ENCODE measurements at places on chromosomes 5 and 9.

GRCh38 chr9:94692601-94693000, 33.9 kb upstream of the AOPEP start:
- no peak for DNase-seq

GRCh38 chr5:39076757-39077728, 2.8 kb upstream of the RICTOR start:
- DNase-seq: peak; percentile 54

DNA sequence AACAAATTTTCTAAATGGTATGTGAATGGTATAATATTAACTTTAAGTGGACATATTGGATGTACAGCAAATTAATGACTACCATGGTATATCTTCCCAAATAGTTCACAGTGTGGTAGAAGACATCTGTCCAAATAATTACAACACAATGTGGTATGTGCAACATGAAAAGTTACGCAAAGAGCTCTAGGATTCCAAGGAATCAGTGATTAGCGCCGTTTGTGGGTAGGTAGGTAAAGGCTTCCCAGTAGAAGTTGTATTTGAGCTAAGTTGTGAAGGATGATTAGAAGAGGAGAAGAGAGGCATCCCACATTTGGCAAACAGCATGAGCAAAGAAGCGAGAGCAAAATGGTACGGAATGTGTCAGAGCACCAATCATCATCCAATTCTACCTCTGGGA, 14.3 kb upstream of the KLF9 start:
- DNase-seq: no peak

DNA sequence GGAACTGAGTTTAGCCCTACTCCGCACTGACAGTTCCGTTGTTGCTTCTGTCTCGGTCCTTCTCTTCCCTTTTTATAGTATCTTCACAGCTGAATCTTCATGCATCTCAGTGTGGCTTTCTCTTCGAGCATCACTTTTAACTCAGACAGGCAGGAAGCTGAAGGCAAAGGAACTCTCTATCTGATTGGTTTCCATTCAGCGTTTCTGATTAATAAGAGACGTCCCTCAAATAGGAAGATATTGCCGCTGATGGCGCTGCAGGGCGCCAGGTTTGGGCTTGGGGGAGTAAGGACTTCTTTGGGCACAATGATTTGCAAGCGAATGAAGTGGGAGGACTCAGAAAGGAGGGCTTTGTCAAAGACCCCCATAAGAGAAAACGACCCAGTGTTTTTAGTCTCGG, at the start of gene CDH9:
TSS of gene CDH9 (minus strand) at position 111 of the 400 bp plus-strand sequence. CDS start 50,253 bp downstream, outside the sequence.
- no peak for DNase-seq

DNA sequence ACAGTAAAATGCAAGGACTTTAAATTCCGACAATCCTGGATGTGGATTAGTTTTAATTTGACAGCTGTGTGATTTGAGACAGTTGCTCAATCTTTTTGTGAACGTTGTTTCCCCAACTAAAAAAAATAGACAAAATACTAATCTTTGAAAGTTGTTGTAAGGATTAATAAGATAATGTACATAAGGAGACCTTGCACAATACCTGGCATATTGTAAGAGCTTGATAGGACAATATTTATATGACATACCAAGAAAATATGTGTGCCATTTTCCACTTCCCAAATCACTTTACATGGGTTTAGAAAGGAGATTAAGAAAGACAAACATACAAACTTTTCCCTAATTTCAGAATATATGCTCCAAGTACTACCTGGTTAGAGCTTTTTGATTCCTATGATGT, 25.3 kb downstream of the ARRDC3 start:
- DNase-seq: no peak

- DNase-seq: no peak
Observed at GRCh38 chr5:56494300-56494731, 261.2 kb upstream of the ANKRD55 start.
